Stimulated activated CD8-positive, alpha-beta memory T cell treated with anti-CD3 and anti-CD28 coated beads, Interleukin-7, amount 100 ng/mL, for 48 hours (primary cell): ENCODE measurements at places on chromosomes 1 and 21.

GRCh38 chr1:186306533-186306932 is 68.5 kb downstream of the TPR start:
- DNase-seq, result no peak

DNA sequence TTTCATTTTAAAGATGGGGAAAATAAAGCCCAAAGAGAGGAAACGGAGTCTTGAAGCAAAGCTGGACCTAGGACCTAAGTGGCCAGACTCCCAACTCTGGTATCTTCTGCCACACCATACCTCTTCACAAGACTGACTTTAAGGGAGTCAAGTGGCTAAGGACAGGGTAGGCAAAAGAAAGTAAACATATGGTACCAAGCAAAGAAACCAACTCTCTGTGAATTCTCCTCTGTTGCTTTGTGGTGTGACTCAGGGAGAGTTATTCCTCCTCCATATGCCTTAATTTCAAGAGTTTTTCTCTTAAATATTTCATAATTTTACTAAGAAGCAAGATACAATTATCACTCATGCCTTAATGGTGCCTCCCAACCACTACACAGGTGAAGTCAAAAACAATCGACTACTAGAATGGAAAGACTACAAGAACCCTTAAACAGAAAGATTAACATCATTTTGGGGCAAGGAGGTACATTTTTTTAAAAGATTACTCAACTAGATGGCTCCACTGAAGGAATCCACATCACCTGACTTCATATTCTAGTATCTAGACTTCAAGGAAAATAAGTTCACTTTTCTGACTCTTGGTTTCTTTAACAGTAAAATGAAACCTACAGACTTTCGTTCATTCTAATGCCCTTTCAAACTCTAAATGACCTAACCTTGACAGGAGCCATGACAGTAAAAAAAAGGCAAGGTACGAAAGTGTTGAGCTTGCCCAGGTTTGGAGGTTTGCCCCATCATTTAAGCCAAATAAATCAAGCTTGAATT is 44.2 kb downstream of the LUZP1 start:
- DNase-seq, result no peak

GRCh38 chr1:115829947-115830346 is 11.0 kb downstream of the NHLH2 start:
- no peak for DNase-seq

- DNase-seq, result no peak
Observed at GRCh38 chr1:212430416-212430815, 2.3 kb upstream of the NENF start.

GRCh38 chr1:160499631-160500030 is 23.4 kb downstream of the SLAMF6 start:
- no peak for DNase-seq

- DNase-seq, result no peak
Observed at GRCh38 chr1:13769830-13770229, 69.8 kb downstream of the PRDM2 start.

- no peak for DNase-seq
Observed at GRCh38 chr1:27527890-27528817, 38.2 kb upstream of the WASF2 start.

DNA sequence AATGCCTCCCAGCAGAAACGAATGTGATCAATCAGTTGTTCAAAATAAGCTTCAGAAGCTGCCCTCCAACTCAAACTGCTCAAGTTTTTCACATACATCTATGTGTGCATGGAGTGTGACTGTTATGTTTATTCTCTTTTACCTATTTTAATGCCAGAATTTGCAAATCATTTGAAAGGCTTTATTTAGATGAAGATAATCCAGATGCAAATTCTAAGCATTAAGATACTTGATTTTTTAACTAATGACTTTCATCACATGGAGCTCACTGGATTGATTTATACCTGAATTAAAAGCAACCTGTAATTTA is 69.5 kb downstream of the PLD5 start:
- DNase-seq, result no peak

GRCh38 chr1:212794561-212795014 is 2.9 kb downstream of the TATDN3 start:
- no peak for DNase-seq

- DNase-seq, result no peak
Observed at GRCh38 chr1:156742017-156742416, 1.1 kb upstream of the MRPL24 start.

GRCh38 chr1:23963617-23964234 is 4.1 kb downstream of the PNRC2 start:
- no peak for DNase-seq

- DNase-seq, result no peak
Observed at GRCh38 chr1:226661965-226662364, 77.1 kb downstream of the ITPKB start.

- DNase-seq, result no peak
Observed at GRCh38 chr1:177950506-177950905, 19.4 kb downstream of the SEC16B start.

- no peak for DNase-seq
Observed at GRCh38 chr1:13911697-13912619, 212.0 kb downstream of the PRDM2 start.

DNA sequence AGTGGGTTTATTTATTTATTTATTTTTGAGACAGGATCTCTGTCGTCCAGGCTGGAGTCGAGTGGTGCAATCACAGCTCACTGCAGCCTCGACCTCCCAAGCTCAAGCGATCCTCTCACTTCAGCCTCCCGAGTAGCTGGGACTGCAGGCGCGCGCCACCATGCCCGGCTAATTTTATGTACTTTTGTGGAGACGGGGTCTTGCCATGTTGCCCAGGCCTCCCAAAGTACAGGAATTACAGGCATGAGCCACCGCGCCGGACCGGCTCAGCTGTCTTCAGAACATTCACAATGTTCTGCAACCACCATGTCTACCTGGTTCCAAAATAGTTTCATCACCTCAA is 406 bp upstream of the DNAJC8 start:
- DNase-seq, result no peak

DNA sequence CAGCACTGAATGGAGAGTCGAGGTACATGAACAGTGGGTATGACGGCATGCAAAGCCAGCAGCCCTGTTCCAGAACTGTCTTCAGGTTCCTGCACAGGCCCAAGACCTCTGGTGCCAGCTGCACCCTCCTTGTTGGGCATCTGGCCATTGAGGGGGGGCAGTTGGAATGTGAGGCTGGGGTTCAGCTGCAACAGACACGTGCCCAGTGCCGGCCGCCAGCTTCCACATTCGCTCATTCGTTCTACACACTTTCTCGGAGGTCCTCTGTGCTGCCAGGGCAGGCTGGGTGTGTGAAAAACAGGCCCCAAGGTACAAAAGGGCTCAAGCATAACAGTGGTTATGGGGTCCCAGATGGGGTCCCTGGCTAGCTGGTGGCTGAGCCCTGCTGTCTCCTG is 37.9 kb upstream of the SLC19A1 start:
- no peak for DNase-seq

GRCh38 chr1:24036088-24036487 is 56.0 kb upstream of the SRSF10 start:
- no peak for DNase-seq
